Amniotic stem cell (primary cell): ENCODE measurements at places on chromosomes 16 and 17.

DNA sequence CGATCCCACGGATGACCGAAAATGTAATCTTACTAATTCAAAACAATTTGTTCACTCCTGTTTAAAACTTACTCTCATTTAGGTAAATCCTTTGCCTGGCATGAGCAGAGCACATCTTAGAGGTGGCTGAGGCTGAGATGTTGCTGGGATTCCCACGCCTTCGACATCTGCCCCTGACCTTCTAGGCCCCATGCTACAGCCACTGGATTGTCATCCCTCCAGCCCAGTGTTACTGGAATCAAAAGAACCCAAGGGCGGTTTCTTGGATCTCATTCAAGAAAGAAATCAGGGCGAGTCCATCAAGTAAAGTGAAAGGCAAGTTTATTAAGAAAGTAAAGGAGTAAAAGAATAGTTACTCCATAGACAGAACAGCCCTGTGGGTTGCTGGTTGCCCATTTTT lies 64.5 kb upstream of the SHISA6 start:
- no peak for DNase-seq

- DNase-seq, result no peak
Observed at GRCh38 chr17:6380915-6381438, 53.9 kb downstream of the AIPL1 start.

- no peak for DNase-seq
Observed at GRCh38 chr17:49255125-49255524, 24.5 kb upstream of the PHOSPHO1 start.

DNA sequence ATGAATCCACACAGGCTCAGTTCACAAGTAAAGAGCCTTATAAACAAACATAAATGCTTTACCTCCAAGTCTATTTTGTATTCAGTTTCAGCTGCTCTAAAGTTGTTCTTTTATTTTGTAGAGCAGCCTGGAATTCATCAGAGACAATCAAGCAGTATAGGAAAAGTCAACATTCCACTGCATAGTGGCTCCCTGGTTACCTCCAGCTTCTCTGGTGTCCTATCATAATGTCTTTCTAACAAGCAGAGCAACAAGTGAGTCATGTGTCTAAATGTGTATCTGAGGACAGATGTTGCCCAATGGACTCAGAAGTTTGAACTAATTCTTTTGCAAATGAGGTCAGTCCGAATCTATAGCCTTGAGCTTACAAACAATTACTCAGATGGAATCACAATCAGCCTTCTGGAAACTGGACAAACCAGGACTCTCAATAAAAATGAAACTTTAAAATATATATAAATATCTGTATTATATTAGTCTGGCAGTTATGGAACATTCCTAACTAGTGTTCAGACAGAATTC lies 292.0 kb upstream of the TOM1L1 start:
- no peak for DNase-seq

DNA sequence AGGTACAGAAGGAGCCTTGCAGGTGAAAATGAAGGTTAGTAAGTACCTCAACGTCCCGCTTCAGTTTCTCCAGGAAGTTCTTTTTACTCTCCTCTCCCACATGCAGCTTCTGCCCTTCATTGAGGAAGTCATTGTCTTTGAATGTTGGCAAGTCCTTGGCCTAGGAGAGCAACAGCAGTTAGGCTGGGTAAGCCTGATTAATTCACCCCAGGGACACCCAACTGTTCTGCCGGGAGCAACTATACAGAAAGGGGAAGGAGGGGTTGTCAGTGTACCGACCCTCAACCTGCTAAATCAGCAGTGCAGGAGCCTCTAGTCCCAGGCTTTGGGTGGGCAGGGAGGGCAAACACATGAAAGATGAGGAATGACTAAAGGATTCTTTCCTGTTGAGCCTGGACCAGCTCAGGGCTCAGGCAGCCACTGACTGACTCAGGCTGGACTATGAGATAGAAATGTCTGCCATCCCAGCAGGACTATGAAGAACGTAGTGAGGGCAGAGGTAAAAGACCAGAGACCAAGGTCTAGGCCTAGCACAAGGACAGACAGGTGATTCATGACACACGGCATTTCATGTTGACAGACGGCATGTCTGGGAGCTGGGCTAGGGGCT lies 21.6 kb downstream of the PIP4K2B start:
- DNase-seq, result no peak

DNA sequence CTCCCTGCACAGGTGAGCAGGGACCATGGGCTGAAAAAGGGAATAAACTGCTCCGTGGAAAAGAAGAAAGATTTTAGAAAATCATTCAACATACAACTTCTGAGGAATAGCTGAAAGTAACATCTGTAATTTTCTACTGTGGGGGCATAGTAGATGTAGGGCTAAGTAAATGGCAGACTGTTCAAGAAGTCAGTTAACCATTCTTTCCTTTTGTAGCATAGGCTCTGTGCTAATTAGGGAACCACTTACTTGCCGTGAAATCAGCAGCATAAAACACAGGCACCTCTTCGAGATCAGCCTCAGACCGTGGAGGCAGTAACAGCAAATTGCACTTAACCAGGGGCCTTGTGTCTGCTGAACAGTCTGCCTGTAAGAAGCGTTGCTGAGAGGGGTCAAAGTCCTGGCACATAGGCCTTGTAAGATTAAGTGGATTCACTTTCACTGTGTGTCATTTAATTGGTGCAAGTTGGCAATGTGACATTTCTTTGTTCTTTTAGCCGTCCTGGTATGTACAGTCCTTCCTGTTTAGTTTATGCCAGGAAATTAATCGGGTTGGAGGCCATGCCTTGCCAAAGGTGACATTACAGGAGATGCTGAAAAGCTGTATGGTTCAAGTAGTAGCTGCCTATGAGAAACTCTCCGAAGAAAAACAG lies 10.4 kb downstream of the COG1 start:
- DNase-seq, result no peak

GRCh38 chr16:4679156-4679849 lies 14.1 kb upstream of the NUDT16L1 start:
- no peak for DNase-seq

GRCh38 chr17:49110509-49110908 lies 22.1 kb upstream of the B4GALNT2 start:
- no peak for DNase-seq

- no peak for DNase-seq
Observed at GRCh38 chr16:51989637-51990230, 557.2 kb downstream of the TOX3 start.

- no peak for DNase-seq
Observed at GRCh38 chr16:89690392-89690901, 4.0 kb downstream of the CDK10 start.

DNA sequence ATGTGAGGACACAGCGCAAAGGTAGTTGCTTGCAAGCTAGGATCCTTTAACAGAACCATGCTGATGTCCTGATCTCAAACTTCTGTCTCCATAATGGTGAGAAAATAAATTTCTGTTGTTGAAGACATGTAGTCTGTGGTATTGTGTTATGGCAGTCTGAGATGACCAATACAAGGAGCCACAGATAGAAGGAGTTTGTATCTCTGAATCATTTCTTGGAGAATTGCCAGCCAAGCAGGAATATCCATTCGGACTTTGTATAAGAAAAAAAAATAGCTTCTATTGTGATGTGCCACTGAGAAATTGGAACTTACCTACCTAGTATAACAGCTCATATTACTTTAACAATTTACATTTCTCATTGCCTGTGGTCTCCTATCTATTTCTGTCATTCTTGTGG lies 447.6 kb upstream of the CA10 start:
- no peak for DNase-seq

- no peak for DNase-seq
Observed at GRCh38 chr16:89498839-89499238, 8.5 kb upstream of the ANKRD11 start.

DNA sequence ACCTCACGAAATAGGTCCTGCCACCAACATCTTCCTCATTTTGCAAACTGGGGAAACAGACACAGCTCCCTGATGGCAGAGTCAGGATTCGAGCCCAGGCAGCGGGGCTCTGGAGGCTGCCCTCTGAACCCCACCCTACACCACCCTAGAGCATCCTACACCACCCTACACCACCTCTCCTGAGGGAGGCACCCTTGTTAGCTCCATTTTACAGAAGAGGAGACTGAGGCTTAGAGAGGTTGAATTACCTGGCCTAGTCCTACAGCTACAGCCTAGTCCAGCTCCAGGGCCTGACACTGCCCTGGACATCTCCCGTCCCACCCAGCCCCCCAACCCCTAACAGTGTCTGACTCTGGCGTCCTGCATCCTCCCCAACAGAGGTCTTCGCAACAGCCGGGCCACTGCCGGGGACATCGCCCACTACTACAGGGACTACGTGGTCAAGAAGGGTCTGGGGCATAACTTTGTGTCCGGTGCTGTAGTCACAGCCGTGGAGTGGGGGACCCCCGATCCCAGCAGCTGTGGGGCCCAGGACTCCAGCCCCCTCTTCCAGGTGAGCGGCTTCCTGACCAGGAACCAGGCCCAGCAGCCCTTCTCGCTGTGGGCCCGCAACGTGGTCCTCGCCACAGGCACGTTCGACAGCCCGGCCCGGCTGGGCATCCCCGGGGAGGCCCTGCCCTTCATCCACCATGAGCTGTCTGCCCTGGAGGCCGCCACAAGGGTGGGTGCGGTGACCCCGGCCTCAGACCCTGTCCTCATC lies 3.2 kb upstream of the NECAB2 start:
- no peak for DNase-seq

GRCh38 chr17:7589891-7590691 lies at the start of gene SOX15:
Gene SOX15, minus strand, starts transcription at chr17:7590094. Its CDS starts 418 bp downstream, at chr17:7589676.
- no peak for DNase-seq

DNA sequence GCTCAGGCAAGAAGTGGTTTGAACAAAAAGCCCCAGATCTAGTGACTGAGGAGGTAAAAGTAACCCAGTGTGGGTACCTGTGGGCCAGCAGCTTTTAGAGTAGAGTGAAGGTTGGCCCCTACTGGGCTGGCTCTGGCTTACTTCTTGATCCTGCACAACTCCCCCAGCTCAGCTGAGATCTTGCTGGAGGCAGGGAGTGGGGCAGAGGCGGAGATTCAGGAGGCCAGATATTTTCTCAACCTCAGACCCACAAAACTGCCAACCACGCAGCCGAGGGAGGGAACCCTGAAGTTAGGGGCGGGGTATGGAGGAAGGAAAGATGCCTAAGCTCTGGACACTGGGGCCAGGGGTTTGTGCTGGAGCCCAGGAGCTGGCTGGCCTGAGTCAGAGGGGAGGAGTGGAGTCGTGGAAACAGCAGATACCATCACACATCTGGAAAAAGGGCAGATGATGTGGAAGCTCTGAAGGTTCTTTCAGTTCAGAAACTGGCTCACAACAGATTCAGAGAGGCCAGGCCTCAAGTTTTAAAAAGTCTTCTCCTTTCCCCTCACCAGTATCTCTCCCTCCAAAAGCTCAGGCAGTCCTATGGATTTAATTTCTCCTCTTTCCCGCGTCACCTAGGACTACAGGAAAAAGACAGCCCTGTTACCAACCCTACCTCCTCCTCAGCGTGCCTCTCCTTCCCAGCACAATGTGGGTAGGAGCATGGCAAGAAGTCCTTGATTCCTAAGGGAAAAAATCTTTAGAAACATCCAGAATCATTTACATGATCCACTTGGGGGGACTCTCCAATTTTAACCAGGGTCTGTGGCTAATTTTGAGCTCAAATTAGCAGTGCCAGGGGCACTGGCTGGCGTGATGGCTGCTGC lies 48.1 kb downstream of the MYO18A start:
- DNase-seq, result peak; percentile 72

- no peak for DNase-seq
Observed at GRCh38 chr16:77500934-77501664, 66.3 kb upstream of the ADAMTS18 start.

GRCh38 chr17:62592341-62593099 lies 35.0 kb upstream of the MRC2 start:
- no peak for DNase-seq

DNA sequence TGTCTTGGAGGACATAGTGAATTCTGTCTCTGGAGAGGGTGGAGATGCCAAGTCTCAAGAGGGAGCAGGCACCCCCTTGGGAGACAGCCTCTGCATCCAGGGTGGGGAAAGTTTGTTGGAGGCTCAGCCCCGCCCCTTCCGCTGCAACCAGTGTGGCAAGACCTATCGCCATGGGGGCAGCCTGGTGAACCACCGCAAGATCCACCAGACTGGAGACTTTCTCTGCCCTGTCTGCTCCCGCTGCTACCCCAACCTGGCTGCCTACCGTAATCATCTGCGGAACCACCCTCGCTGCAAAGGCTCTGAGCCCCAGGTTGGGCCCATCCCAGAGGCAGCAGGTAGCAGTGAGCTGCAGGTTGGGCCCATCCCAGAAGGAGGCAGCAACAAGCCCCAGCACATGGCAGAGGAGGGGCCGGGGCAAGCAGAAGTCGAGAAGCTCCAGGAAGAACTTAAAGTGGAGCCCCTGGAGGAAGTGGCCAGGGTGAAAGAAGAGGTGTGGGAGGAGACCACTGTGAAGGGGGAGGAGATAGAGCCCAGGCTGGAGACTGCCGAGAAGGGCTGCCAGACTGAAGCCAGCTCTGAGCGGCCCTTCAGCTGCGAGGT lies 5.2 kb downstream of the ZNF646 start:
- no peak for DNase-seq

GRCh38 chr17:75114552-75115314 lies 5.0 kb downstream of the ARMC7 start:
- DNase-seq, result no peak

GRCh38 chr16:85564277-85565051 lies 48.7 kb upstream of the GSE1 start:
- no peak for DNase-seq

DNA sequence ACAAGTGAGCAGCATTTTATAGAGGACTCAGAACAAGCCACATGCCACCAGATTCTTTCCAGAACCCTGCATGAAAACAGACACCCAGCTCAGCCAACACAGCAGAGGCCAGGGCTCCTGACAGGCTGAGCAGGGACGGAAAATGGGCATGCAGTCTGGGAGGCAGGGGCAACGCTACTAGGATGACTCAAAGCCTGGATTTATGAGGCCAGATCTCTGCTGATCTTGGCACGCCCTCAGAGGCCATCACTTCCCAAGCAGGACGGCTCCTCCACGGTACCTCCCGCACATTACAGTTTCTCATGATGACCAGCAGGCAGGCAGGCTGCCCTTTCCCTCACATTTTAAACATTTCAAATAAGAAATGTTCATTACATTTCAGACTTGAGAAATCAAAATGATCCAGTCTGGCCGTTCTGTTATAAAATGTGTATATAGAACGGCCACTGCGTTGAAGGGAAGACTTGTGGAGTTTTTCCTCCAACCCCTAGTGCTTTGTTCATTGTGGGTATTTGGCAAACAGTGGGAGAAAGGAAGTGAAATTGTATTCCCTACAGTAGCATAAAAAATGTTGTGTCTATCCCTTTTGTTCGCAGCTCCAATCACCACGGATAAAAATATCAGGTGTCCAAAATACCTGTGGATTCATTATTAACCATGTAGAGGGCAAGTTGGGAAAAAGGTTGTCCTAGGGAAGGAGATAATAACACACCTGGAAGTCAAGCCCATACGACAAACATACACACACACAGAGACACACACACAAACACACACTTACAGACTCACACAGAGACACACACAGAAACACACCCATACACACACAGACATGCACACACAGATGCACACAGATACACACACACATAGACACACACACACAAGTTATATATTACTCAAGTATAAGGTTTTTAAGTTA lies 64.8 kb upstream of the ADAMTS18 start:
- no peak for DNase-seq

DNA sequence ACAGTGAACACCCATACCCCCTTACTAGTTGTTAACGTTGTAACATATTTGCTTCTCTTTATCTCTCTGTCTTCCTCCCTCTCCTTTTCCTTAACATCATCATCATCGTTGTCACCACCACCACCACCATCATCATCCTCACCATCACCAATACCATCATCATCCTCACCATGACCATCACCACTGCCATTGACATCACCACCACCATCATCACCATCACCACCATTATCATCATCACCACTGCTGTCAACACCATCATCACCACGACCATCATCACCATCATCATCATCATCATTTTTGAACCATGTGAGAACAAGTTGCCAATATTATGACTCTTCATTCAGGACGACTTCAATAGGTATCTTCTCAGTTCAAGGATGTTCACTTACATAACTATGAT lies 35.5 kb downstream of the SHISA6 start:
- no peak for DNase-seq
